ENCODE measurements at places on chromosomes 4 and X.

- H3K4me1 ChIP-seq = no peaks in the 10 kb centered on the region
- no peak overlapping the region for H3K27ac ChIP-seq
- H3K27me3 ChIP-seq = no peaks in the 10 kb centered on the region
- no peak for DNase-seq
These were observed 231.7 kb upstream of the GATB start for GRCh38 chr4:151992332-151993154.

GRCh38 chr4:41013746-41014145, 200.6 kb downstream of the APBB2 start:
- no peaks in the 10 kb centered on the region for H3K36me3 ChIP-seq
- no peak overlapping the region for H3K27ac ChIP-seq
- no peak for DNase-seq
- no peaks in the 10 kb centered on the region for H3K27me3 ChIP-seq

GRCh38 chr4:109444182-109444844, 10.7 kb downstream of the SEC24B start:
- no peak for DNase-seq
- H3K27ac ChIP-seq = no peak overlapping the region
- no peak overlapping the region for H3K4me3 ChIP-seq
- H3K4me1 ChIP-seq = peaks cover 26% of the 10 kb centered on the region
- H3K36me3 ChIP-seq = peaks cover 14% of the 10 kb centered on the region
- no peaks in the 10 kb centered on the region for H3K27me3 ChIP-seq

- H3K4me3 ChIP-seq = no peak overlapping the region
- no peaks in the 10 kb centered on the region for H3K4me1 ChIP-seq
- H3K27ac ChIP-seq = no peak overlapping the region
- H3K36me3 ChIP-seq = no peaks in the 10 kb centered on the region
- H3K27me3 ChIP-seq = no peaks in the 10 kb centered on the region
These were observed 336.1 kb upstream of the PABPC4L start for GRCh38 chr4:134537701-134538100.

DNA sequence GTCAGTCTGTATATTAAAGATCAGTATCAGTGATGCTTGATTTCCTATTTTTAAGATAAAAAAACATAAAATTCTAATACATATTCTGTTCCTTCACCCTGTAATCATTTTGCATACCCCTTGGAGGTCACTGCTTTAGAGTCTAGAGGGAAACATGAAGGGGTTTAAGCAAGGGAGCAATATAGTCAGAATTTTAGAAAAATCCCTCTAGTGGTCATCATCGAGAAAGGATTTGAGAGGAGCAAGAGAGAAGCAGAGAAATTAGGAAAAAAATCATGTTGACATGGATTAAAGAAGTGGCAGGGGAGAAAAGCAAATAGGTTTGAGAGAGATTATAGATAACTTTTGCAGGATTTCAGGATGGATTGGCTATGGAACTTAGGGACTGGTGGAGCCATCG, 11.1 kb downstream of the APEX2 start:
- no peaks in the 10 kb centered on the region for H3K27me3 ChIP-seq
- H3K4me1 ChIP-seq = no peaks in the 10 kb centered on the region
- peaks cover 3% of the 10 kb centered on the region for H3K36me3 ChIP-seq
- no peak overlapping the region for H3K27ac ChIP-seq

DNA sequence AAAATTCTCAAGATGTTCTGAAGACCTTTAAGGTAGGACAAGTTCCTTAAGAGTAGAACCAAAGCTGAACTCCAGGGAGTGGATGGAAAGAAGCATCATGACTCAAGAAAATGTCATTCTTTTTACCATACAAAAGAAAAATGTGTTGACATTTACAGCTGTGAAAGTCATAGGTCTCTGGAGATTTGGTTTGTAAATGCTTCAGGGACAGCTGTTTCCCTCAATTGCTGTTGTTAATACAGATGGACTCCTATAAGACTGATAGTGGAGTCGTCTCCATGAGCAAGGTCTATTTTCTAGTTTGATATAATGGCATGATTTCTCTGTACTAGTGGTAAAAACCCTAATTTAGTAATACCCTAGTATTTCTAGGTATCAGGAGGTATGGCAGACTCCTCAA, 101.7 kb downstream of the PHOX2B start:
- no peak for DNase-seq
- H3K4me3 ChIP-seq = no peak overlapping the region
- no peak overlapping the region for H3K27ac ChIP-seq
- no peaks in the 10 kb centered on the region for H3K36me3 ChIP-seq

Data from A673 (cell line).